Caki2 (cell line): ENCODE measurements at places on chromosomes 7 and 10.

- peak; percentile 84 for DNase-seq
These were observed 47.1 kb downstream of the SYPL1 start for GRCh38 chr7:106064771-106065574.

GRCh38 chr10:30510932-30511700 lies 77.1 kb downstream of the MAP3K8 start:
- DNase-seq, result no peak

DNA sequence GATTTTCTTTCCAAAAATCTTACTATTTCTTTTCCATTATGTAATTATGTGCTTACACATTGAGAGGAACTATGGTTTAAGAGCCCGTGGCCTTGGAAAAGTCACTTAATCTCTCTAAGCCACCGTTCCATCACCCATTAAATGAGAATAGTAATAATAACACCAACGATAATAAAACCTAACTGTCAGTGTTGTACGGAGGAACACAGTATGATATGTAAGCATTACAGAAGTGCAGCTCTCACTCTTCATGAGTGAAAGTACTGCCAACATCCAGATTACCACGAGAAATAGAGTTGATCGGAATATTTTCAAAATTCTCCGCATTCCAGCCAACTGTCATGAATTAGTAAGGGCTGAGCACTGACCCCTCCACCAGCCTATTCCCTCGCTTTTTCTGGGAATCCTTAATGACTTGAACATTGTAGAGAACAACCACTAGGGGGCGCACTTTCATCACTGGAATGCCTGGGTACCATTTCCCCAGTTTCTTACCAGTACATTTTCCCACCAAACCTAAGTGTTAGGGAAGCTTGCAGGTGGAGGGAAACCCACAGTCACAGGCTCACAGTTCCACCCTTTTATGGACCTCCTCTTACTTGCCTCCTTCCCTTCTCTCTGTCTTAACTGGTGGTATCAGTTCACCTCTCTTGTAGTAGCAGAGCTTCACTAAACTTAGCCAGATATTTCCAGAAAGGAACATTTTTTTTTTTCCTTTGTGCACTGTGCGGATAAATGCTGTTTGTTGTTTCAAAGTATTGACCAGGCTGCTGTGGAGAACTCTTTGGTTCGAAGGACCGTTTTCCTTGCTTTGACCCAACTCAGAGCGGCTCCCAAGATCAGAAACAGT lies 27.8 kb downstream of the NKX2-3 start:
- peak; percentile 38 for DNase-seq

GRCh38 chr7:118753479-118753878 lies 529.0 kb downstream of the ANKRD7 start:
- no peak for DNase-seq

GRCh38 chr7:145986248-145986874 lies 130.2 kb upstream of the CNTNAP2 start:
- no peak for DNase-seq

- DNase-seq, result no peak
These were observed 63.8 kb upstream of the NMT2 start for GRCh38 chr10:15232279-15232678.

- DNase-seq, result no peak
These were observed 8.9 kb downstream of the HOXA4 start for GRCh38 chr7:27121684-27122076.

GRCh38 chr7:83947260-83947659 lies 247.3 kb downstream of the SEMA3A start:
- DNase-seq, result no peak

- no peak for DNase-seq
These were observed 4.1 kb downstream of the KCNIP2 start for GRCh38 chr10:101839416-101840063.

DNA sequence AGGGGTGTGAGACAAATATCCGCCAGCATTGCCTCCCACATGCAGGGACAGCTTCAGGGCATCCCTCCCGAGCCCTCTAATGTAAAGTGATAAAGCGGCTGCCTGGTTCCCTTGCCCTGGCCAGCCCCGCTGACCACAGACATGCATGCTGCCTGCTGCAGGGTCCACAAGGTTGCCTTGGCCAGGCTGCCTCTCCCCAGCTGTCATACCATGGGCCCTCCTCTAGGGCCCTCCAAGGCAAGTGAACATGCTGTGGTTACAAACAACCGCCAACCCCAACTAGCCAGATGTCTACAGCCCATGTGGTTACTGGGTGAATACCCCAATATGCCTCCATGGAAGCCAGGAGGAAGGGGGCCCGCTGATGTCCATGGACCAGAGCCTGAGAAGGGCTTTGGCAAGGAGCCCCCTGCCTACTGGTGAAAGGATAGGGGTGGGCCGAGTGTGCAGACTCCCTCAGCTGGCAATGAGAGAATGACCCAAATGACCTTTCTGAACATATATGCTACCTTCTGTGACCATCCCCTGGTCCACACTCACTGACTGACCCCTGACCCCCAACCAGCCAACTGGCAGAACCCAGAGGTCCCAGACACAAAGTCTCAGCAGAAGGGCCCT lies 37.4 kb downstream of the GRID1 start:
- no peak for DNase-seq

GRCh38 chr7:26457696-26458327 lies 166.2 kb downstream of the SNX10 start:
- no peak for DNase-seq

DNA sequence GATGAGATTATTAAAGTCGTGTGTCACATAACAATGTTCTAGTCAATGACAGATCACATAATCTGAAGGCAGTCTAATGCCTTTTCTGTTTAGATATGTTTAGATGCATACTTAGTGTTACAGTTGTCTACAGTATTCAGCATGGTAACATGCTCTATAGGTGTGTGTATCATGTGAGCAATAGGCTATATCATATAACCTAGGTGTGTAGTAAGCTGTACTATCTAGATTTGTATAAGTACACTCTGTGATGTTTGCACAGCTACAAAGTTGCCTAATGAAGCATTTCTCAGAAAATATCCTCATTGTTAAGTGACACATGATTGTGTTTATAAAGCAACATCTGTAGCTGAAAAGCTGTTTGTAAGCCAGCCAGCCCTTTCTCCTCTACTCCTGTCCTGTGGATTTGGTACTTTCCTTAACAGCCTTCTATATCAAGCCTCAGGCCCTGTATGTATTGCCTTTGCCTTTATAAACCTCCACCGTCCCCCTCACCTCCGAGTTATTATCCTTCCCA lies 6.3 kb downstream of the HECTD2 start:
- no peak for DNase-seq

DNA sequence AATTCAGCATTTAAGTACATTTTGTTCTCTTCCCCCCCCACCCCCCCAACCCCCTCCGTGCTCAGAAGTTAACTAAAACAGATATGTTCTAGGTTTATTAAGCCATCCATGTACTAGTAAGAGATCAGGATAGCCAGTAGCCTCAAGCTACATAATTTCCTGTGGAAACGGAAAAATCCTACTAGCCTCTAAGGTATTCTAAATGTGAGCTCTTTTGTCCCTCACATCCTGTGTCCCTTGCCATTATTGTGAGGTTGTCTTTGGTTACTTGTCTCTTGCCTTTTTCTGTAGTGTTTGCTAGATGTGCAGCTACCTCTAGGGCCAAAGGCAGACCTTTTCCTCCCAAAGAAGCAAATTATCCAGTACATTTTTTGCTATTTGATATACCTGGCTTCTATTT lies 92.1 kb downstream of the BTRC start:
- no peak for DNase-seq
